ENCODE measurements at places on chromosomes 2 and 18.
A peak's percentile ranks its signal among the peaks of the same experiment; 100 is the strongest.

GRCh38 chr2:179936141-179936540 lies 71.0 kb downstream of the CWC22 start:
- DNase-seq: no peak

DNA sequence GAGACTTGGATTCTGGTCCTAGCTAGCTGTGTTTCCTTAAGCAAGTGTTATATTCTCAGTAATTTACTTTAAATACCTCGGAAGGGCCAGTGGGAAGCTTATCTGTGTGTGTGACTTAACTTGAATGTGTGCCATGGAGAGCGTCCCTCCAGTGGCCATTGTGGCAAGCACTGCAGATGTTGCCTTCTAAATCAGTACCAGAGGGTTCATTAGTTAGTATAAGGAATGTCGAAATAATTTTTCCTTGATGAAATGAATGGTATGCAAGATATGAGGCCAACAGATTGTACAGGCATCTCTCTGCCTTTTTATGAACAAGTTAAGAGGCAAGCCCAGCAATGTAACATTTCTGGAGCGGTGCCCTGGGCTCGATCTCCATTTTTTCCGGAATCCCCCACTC lies 52.0 kb downstream of the FBXO36 start:
- DNase-seq: no peak

GRCh38 chr18:22363867-22364463 lies 53.8 kb downstream of the CTAGE1 start:
- DNase-seq: no peak

GRCh38 chr2:68698567-68699377 lies 35.8 kb upstream of the ARHGAP25 start:
- peak; percentile 1 for DNase-seq

- no peak for DNase-seq
Observed at GRCh38 chr18:46677611-46678010, 20.6 kb upstream of the LOXHD1 start.

DNA sequence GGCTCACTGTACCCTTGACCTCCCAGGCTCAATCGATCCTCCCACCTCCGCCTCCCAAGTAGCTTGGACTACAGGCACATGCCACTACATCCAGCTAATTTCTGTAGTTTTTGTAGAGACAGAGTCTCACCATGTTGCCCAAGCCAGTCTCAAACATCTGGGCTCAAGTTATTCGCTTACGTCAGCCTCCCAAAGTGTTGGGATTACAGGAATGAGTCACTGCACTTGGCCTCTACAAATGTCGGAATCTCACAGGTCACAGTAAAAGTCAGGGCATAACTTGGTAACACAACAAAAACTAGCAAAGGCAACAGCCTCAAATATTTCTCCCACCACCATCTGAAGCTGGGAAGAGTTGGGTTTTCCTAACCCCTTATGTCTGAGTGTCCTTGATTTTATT lies 25.3 kb downstream of the SCG2 start:
- no peak for DNase-seq

DNA sequence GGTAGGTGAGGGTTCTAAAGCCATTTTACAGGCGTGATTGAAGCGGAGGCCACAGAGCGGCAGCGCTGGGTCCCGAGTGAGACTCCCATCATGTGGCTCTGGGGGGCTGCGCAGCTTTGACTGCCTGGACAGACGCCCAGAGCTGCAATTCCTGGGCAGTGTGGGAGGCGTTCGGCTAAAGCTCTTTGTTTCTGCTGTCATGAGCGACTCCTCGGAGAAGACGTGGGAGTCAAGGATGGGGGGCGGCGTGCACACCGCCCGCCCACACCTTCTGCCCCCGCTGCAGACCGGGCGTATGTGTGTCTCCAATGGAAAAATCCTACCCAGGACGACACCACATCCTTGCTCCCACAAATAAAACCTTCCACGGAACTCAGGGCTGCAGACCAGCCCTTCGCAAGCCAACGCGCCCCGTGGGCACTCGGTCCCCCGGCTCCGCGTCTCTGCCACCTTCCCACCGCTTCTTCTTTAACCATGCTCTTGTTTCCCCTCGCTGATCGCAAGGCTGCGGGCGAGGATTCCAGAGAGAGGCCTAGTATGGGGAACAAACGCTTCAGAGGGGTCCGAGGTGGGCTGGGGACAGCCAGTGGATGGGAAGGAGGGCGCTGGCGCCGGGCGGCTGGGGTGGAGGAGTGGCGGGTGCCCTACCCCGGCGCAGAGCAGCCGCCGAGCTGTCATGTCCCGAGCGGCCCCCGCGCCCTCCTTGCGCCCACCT lies 680 bp upstream of the LBH start:
- no peak for DNase-seq

- DNase-seq: no peak
Observed at GRCh38 chr2:145410086-145410485, 890.2 kb upstream of the ZEB2 start.

GRCh38 chr2:66575625-66576310 lies 140.8 kb downstream of the MEIS1 start:
- DNase-seq: no peak

- DNase-seq: no peak
Observed at GRCh38 chr2:128090575-128090944, 440 bp upstream of the UGGT1 start.

- DNase-seq: no peak
Observed at GRCh38 chr18:4125224-4125623, 329.9 kb downstream of the DLGAP1 start.

- DNase-seq: no peak
Observed at GRCh38 chr2:173149491-173149890, 73.8 kb downstream of the MAP3K20 start.

- DNase-seq: no peak
Observed at GRCh38 chr2:86332654-86333053, 4.8 kb downstream of the REEP1 start.

- no peak for DNase-seq
Observed at GRCh38 chr18:77223221-77223639, 26.4 kb upstream of the GALR1 start.

- DNase-seq: no peak
Observed at GRCh38 chr2:188274274-188274673, 17.4 kb upstream of the GULP1 start.

DNA sequence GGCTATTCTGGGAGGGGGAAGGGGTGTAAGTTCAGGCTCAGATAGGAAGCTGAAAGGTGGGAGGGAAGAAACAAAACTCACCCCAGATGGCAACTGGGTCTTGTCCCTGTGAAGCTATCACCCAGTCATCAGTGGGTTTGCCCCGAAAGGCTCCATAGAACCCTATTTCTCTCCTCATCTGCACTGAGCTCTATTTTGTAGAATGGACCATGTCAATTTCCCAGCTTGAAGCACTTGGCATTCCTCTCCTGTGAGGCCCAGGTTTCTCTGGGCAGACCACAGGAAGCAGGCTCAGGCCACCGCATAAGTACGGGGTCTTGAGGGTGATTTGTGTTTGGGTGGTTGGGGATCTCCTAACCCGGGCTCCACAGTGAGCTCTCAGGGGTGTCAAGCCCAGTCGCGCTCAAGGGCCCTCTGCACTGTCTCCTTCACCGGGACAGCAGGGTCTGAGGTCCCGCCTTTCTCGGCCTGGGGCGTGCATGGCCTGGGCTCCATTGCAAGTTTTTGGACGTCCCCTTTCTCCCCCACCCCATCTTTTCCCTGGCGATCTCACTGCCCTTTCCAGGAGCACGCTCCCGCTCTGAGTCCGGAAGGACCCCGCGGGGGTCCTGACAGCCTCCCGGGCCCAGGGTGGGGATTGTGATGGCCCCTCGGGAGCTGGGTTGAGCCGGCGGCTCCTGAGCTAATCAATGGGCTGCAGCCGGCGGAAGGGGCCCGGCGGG lies 27.3 kb upstream of the NOTO start:
- no peak for DNase-seq

GRCh38 chr2:240506406-240507059 lies 51.3 kb downstream of the ANKMY1 start:
- DNase-seq: no peak

DNA sequence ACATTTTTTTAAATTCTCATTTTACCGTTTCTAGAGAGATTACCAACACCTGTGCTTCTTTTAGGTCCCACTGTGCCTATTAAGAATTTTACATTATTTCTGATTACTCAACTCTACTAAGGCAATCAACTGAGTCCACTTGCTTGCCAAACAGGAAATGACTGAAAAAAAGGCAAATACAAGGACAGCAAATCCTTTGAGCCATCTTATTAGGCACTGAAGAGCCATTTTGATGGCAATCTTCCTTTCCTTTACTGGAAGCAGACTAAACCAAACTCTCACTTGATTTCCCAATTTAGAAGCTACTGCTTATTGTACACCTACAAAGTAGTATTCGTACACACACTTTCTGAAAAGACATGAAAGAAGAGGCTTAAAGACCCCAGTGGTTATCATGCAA lies 121.4 kb upstream of the COL3A1 start:
- no peak for DNase-seq

- no peak for DNase-seq
Observed at GRCh38 chr2:152762202-152762601, 43.8 kb downstream of the ARL6IP6 start.

DNA sequence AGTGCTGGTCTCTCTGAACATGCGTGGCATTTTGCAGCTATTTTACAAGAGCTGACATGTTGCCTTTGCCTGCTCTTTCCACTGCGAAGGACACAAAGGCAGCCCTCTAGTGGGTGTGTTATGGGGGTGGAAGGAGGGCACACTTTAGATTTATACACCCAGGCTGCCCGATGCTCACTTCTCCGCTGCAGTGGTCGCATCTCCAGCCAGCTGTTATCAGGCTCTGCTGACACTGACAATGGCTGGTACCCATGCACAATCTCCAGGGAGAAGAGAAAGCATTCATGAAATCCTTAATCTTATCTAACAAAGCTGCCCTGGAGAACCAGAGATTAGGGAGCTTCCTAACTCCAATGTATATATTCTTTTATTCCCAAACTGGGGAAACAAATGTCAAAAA lies 113.5 kb downstream of the EPHA4 start:
- no peak for DNase-seq

DNA sequence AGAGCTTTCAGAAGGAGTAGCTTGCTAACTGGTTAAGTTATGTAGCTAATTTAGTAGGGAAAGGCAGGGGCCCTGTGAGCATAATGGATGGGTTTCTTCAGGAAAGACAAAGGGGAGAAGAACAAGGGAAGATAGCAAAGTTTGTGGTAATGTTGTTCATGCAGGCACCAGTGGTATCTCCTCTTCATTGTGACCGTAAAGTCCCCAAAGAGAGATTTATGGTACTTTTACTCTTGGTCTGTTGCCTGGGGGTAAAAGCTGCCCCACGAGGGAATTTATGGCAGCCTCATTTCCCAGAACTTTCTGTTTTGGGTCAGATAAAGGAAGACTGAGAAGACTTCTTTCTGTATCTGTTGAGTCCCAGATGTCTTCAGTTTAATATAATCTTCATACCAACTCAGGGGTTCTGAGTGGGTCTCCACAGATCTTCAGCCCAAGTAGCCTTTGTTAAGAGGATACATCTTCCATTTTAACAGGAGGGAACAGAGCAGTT lies 27.5 kb downstream of the MALT1 start:
- no peak for DNase-seq

All from NCI-H1930 (cell line).